ENCODE measurements at places on chromosomes 4 and X. TPM values are rescaled to one million over a fixed set of nuclear protein-coding genes. Genes with fewer than 3 reads are reported as not detected.

The NR3C2 gene
- total RNA-seq: not detected

The KIF4A gene
- 29.1 TPM for total RNA-seq

The FAM9C gene
- 0.07 TPM for total RNA-seq

The SPANXA1 gene
- 0.38 TPM for total RNA-seq

The ZMYM3 gene
- total RNA-seq: 13.1 TPM

Measured in A549 treated with Mapracorat at 1 μM for 4 hours (cell line).